ENCODE measurements at places on chromosomes 16 and 17.

DNA sequence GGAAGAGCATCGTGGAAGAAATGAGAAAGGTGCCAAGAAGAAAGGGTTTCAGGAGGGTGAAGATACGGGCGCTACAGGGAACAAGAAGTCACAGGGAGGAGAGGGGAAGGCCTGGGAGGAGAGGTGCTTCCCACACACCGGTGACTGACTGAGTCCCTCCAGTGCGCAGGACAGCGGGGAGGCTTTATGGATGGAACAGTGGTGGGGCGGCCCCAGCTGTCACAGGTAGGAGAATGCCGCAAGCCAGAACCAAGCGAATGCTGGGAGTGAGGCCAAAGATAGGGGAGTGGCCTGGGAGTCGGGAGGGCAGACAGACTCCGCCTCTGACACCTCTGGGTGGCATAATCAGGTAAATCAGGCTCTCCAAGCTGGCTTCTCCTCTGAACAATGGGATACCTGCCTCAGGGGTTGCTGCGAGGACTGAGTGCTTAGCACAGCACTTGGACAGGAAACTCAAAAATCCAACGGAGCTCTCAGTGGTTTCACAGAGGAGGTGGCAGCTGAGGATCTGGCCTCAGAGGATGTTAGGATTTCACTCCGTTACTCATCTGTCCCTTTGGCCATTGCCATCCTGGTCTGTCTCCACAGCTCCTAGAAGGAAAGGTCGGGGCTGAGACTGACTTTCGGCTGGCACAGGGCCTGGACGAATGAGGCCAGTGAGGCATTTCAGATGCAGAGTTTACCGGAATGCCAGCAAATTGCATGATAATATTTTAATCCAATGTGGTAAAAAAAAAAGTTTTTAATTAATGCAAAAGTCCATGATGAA, 717 bp upstream of the CNP start:
- DNase-seq = peak; percentile 90

GRCh38 chr17:59637611-59638310, 18.1 kb downstream of the CLTC start:
- DNase-seq = no peak

DNA sequence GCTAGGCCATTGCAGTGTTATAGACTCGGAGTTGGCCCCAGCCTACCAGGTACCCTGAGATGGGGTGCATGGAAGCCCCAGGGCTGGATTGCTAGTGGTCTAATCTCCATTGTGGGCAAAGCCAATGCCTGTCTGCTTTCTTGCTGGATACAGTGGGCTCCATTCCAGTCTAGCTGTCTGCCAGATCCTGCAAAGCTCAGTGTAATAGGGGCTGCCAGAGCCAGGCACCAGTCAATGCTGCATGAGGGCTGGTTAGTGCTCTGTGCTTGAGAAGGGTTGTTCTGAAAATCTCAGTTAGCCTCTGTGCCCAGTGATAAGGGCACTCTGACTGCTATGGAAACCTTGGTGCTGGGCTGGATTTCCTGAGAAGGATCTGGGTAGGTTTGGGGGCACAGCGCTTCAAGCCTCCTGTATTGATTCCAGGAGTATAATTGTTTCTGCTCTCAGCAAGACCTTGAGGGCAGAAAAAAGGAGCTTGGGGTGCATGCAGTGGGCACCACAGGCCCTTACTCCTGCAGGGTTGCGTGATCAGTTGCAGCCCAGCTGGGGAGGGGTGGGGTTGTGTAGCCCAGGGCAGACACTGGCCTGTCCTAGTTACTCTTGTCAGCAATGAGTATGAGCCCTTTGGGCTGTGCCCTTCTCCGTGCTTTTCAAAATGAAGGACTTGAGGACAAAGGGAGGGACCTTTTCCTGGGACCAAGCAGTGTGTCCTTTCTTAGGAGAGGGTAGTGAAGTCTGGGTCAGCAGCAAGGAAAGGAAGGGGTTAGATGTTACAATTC, 19.0 kb downstream of the SMPD3 start:
- no peak for DNase-seq

- no peak for DNase-seq
Observed at GRCh38 chr16:72511171-72511570, 339.2 kb upstream of the PMFBP1 start.

GRCh38 chr16:52544703-52545102, 2.2 kb downstream of the TOX3 start:
- no peak for DNase-seq

DNA sequence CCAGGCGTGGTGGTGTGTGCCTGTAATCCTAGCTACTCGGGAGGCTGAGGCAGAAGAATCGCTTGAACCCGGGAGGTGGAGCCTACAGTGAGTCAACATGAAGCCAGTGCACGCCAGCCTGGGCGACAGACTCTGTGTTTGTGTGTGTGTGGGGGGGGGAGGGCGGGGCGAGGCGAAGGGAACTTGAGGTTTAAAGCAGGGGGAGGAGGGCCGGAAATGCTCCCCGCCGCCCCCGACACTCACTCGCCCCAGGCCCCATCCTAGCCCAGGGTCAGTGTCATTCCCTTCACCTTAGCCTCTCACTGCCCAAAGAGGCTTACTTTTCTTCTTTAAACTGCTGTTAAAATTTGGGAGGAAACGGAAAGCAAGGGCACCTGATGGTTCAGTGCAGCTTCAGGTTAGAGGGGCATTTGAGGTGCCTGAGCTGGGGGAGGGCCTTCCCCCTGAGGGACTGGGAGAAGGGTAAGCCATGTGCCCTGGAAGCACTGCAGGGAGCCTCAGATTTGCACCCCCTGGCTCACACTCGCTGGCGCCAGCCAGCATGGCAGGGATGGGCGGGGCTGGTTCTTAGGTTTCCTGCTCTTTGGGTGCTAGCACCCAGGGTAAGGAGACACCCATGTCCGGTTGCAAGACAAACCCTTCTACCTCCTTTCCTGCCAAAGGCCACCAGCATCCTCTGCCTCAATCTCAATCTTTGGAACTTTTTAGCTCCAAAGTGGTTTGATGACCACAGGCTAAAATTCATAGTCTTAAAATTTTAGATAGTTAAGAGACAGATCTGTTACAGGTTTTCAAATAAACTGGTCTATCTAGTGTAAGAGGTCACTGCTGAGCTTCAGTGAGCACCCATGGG, 2.2 kb upstream of the LIMD2 start:
- DNase-seq = peak; percentile 2

GRCh38 chr16:48603647-48604376, 6.2 kb downstream of the N4BP1 start:
- DNase-seq = no peak

- DNase-seq = no peak
Observed at GRCh38 chr17:2023692-2024571, 1.2 kb downstream of the RTN4RL1 start.

- no peak for DNase-seq
Observed at GRCh38 chr17:67753026-67753425, 35.3 kb downstream of the NOL11 start.

GRCh38 chr17:26963163-26963503, 330.8 kb upstream of the WSB1 start:
- DNase-seq = no peak

- DNase-seq = no peak
Observed at GRCh38 chr17:76405607-76405966, 21.2 kb downstream of the SPHK1 start.

- DNase-seq = no peak
Observed at GRCh38 chr16:60181536-60181935, 1447.4 kb upstream of the GOT2 start.

DNA sequence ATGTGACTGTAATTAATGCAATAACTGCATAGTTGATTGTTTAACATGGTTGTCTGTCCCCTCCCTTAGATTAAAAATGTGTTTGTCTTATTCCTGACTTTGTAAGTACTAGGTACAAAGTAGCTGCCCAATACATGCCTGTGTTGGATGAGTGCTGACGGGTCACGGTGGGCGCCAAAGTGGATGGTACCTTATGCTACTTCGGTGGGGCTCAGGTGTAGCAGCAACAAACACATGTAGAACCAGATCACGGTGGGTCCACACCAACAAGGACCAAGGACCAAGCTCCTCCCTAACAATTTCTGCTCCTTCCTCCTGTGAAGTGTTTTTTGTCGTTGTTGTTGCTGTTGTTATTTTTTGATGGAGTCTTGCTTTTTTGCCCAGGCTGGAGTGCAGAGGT, 46.4 kb upstream of the ZFHX3 start:
- no peak for DNase-seq

DNA sequence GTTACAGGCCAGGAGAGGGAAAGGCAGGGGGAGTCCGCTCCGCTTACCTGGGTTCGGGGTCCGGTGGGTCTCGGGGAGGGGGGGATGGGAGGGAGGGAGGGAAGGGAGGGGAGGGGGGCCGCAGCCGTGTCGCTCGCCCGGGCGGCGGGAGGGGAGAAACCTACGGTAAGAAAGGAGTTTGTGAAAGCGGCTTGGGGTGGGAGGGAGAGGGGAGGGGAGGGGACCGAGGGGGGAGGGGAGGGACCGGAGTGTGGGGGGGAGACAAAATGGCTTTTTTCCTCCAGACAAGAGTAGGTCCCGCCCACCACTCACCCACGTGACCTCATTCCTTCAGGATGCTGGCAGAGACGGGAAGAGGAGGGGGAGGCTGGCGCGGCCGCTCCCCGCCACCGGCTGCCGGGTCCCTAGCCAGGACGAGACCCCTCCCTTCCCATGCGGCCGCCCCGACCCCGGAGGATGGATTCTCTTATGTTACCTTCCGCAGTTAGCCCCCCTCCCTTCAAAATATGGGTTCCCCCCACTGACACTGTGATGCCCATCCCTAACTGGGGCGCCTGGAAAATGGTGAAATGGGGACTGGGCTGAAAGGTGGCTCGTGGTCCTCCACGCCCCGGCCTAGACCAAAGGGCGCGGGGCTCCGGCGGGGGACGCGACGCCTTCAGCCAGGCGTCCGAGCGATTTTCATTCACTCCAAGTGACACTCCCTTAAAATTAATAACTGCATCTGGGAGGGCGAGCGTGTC, at the start of gene PCGF2:
TSS of gene PCGF2 (minus strand) at position 188 of the 743 bp plus-strand sequence. CDS start 7,934 bp downstream, outside the sequence.
- peak; percentile 37 for DNase-seq

DNA sequence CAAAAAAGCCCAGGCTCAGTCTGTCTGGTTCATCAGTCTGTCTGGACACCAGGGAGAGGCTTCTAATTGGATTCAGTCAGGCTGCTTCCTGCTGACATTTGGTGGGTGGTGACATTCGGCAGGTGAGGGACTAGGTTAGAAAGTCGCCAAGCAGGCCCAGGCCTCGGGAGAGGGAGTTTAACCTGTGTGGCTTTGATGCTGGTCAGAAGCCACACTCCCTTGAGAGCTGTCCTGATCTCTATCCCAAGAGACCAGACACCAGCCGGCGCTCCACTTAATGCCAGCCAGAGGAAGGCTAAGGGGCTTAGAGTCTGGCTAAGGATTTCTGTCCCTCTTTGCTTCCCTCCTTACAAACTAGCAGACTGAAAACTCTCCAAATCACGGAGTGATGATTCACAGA, 135.0 kb downstream of the GSG1L start:
- no peak for DNase-seq

DNA sequence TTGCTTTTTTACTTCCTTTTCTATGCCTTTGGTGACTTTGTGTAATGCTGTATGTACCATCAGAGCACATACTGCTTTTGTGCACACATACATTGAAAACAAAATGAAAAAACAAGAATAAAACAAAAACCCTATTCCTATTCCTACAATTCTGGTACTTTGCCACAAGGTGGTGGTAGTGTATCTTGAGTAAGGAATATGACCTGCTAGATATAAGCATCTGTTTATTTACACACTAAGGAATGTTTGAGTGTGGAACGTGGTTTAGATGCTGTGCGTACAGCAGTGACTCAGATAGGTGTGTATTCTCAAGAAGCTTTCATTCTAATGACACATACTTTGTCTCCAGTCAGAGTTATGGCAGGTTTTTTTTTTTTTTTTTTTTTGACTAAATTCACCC, 606.2 kb downstream of the WWOX start:
- no peak for DNase-seq

DNA sequence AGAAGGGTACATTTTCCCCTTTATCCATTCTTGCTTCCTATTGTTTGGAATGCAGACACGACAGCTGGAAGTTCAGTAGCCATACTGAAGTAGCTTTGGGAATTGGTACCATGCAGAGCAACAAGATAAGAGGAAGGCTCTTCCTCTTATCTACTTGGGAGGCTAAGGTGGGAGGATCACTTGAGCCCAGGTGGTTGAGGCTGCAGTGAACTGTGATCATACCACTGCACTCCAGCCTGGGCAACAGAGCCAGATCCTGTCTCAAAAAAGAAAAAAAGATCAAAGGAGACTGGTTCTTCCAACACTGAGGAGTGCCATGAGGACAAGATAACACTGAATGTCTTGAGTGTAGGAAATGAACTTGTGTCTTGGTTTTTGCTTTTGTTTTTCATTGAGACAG, 16.0 kb upstream of the RANGRF start:
- no peak for DNase-seq

GRCh38 chr17:3276126-3276525, 22.0 kb downstream of the OR3A1 start:
- DNase-seq = no peak

GRCh38 chr17:565521-565920, 149.1 kb downstream of the VPS53 start:
- no peak for DNase-seq

DNA sequence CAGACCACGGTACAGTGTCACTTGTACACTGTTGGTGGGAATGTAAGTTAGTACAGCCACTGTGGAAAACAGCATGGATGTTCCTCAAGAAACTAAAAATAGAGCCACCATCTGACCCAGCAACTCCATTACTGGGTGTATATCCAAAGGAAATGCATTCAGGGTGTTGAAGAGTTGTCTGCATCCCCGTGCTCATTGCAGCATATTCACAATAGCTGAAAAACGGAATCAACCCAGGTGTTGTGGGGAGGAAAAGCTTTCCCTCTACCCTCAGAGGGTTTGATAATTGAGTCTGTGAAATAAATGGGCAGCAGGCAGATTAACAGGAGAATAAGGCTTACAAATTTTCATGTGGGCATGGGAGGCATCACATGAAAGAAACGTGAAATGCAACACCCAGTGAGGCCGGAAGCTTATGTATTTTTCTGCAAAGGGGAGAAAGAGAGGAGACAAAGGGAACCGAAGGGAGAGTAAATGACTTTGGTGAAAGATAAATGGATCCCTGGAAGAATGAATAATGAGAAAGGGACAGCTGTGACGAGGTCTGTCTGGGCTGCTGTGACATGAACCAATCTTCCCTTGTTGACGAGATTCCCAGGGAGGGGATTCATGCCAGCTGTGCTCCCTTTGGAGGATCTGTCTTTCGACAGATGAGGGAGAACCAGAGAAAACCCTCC, 106.2 kb downstream of the KCNJ12 start:
- no peak for DNase-seq

DNA sequence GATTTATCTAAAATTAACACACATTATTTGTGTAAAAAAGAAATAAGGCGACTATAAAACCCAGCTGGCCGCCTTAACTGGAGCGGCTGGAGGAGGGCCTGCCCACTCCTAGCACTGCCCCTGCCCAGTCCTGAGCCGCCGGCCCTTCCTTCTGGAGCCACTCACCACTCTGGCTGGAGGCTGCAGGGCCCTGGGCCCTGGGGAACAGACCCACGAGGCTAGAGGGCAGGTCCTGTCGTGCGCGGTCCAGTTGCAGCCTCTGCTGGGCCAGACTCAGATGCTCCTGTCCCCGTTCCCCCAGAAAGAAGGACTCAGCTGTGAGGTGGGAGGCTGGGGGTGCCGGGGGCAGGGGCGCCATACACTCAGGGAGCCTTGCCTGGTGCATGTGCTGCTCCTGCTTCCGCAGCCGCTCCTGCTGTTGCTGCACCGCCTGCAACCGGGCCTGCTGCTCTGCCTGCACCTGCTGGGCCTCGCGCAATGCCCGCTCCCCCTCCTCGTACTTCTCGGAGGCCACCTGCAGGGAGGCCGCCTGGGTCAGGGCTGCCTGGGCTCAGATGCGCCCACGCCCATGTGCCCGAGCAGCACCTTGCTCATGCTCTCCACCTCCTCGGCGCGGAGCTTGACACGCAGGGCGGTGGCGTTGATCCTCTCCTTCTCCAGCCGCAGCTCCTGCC, 9.0 kb upstream of the MRPL38 start:
- no peak for DNase-seq
